ENCODE measurements at places on chromosomes 13 and 19.
A peak's percentile ranks its signal among the peaks of the same experiment; 100 is the strongest.

DNA sequence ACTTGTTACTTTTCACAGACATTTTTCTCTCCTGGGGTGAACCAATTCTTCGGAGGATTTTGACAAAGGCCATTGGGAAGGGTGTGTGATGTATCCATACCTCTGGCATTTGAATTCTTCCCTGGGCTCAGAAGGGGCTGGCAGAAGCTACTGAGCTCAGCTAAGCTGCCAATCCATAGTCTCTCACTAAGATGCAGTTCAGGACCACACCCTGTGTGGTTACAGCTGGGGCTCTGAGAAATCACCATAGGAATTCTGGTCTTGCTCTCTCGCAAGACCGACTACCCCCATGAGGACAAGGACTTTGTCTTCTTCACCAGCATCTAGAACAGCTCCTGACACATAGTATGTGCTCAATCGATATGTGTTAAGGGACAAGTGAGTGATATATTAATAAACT, 6.0 kb downstream of the C13orf42 start:
- DNase-seq, result no peak

DNA sequence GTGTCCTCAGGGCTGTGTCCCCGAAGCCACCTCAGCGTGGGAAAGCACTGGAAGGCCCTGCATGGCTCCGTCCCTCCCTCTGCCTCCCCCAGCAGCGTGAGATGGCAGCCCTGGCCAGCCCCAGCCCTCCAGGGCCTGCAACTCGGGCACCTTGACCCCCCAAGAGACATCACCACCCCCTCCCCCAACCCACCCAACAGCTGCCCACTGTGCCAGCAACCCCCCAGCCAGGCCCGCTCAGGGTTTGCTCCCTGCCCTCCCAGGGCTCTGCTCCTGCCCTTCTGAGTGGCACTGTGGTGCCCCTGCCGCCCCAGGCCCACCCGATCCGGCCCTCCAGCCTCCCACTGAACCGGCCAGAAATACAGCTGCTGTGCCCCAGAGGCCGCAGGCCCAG, 1.5 kb upstream of the ASPDH start:
- no peak for DNase-seq

GRCh38 chr19:32041681-32042292, 303.6 kb upstream of the ZNF507 start:
- peak; percentile 72 for DNase-seq

GRCh38 chr13:51284339-51284738, 55.2 kb upstream of the SERPINE3 start:
- no peak for DNase-seq

- DNase-seq, result no peak
Measured at GRCh38 chr19:49470615-49470978, 3.4 kb upstream of the FLT3LG start.

GRCh38 chr13:107276936-107277335, 709.0 kb upstream of the ARGLU1 start:
- peak; percentile 68 for DNase-seq

DNA sequence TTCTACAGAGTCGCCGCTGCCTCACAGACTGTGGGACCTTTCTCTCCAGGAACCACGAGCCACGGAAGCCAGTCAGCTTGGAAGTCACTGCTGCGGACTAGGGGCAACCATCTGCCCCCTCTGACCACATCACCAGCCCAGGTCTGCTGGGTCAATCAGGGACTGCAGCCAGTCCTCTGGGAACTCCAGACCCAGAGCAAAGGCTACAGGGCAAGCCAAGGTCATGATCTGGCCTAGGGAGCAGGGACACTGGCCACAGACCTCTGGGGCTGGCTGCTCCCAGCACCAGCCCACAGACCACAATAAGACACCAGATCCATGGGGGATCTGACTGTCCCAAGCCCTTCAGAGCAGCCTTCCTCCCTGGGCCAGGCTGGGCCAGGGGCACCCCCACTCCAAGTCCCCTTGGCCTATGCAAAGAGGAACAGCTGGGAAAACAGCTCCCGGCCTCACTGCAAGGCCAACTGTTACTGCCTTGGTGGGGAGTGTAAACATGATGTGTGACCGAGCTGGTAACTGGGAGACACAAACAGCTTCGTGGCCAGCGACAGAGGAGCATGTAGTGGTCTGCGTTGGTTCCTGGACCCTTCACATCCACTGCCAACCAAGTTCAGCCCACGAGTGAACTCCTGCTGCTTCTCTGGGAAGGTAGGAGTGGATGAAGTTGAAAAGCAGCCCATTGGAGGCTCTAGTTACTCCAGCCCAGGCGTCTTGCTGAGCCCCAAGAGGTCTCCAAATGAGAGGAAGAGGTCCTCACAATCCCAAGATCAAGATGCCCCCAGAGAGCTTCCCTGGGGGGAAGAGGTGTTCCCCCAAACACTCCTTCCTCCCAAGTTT, 1.5 kb downstream of the AKT2 start:
- DNase-seq, result peak; percentile 29

- DNase-seq, result no peak
Measured at GRCh38 chr13:107847406-107847805, 367.9 kb downstream of the LIG4 start.

DNA sequence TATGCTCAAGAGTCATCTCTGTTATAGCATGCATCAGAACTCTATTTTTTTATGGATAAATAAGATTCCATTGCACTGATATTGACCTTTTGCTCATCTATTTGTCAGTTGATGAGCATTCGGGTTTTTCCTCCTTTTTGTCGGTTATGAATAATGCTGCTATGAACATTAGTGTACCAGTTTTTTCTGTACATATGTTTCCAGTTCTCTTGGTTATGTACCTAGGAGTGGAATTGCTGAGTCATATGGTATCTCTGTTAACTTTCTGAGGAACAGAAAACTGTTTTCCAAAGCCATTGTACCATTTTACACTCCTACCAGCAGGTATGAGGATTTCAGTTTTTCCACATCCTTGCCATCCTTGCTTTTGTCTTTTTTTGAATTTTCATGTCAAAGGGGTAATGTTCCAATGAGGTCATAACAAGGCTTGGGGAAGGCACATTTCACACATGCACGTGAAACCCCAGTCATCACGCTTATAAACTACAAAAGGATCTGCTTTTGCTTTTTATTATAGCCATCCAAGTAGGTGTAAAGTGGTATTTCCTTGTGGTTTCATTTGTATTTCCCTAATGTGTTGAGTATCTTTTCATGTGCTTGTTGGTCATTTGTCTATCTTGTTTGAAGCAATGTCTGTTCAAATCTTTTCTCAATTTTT, 14.6 kb downstream of the KBTBD7 start:
- peak; percentile 81 for DNase-seq

- DNase-seq, result peak; percentile 89
Measured at GRCh38 chr19:49497047-49497788, 984 bp downstream of the RPS11 start.

DNA sequence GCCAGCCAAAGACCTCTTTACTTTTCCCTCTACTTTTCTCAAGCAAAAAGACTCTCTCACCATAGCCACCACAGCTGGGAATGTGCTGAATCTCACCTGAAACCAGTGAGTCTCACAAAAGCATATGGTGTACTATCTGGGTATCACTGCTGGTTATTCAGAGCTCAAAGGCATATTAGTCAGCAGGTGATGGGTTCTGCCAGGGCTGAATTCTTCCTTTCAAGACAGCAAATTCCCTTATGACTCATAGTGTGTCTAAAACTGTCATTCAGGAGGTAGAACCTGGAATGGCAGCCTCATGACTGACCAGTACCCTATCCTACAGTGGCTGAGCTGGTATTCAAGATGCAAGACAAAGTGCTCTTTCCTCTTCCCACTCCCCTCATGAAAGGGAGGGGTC, 2859.1 kb downstream of the PCDH9 start:
- no peak for DNase-seq

Measured in GM23248 (cell line).